ENCODE measurements at places on chromosomes 16 and 17. TPM values are rescaled to one million over a fixed set of nuclear protein-coding genes. Genes with fewer than 3 reads are reported as not detected.

DNA sequence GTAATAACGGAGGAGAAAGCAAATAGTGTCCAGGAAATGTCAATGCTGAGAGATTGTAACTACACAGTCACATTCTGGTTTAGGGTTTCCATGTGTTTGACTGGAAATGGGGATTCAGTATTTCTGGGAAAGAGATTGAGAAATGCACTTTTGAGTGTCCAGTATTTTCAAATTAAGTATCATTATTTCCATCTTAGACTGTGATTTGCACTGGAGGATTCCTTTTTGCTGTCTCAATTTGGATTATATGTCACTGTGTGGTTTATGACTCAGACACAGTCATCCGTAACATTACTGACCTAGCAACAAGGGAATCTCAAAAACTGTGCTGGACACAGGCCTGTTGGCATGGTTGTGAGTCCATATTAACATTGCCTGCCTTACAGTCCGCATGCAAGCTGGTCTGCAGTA, 681.4 kb downstream of the CDH11 start:
- DNase-seq = peak; percentile 99

Gene PMP22
- 23.6 TPM for total RNA-seq

DNA sequence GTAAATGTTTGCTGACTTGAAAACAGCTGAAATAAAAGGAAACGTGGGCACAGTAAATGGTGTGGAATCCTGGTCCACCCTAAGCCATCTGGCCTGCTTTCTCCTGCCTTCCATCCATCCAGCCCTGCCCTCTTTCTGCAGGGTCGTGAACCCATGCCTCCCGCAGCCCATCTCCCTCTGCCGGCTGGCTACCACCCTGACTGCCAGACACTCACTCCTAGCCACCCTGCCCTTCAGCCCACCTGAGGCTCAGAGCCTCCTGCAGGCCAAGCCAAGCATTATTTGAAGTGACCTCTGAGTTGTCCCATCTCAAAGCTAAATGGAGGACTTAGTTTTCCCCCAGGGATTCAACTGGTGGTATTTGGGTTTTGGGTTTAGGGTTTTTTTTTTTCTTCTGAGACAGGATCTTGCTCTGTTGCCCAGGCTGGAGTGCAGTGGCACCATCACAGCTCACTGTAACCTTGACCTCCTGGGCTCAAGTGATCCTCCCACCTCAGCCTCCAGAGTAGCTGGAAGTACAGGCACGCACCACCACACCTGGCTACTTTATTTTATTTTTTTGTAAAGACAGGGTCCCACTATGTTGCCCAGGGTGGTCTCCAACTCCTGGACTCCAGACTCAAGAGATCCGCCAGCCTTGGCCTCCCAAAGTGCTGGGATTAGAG, 8.4 kb downstream of the ZDHHC1 start:
- peak; percentile 38 for DNase-seq

DNA sequence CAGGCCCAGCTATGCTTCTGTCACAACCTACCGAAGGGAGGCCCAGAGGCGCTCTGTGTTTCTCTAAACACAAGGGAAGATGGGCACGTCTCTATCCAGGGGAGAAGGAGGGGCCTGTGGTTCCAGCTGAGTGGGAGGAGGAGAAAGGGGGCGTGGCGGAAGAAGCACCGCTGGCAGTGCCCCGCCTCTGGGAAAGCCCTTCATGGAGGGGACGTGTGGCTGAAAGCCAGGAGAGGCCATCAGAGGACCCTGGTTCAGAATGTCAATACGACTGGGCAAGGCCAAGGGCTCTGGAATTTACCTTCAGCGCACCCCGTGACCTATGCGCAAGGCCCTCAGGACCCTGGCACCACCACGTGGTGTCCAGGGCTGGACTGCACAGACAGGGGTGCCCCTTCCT, 12.3 kb upstream of the SLC38A8 start:
- DNase-seq = no peak

DNA sequence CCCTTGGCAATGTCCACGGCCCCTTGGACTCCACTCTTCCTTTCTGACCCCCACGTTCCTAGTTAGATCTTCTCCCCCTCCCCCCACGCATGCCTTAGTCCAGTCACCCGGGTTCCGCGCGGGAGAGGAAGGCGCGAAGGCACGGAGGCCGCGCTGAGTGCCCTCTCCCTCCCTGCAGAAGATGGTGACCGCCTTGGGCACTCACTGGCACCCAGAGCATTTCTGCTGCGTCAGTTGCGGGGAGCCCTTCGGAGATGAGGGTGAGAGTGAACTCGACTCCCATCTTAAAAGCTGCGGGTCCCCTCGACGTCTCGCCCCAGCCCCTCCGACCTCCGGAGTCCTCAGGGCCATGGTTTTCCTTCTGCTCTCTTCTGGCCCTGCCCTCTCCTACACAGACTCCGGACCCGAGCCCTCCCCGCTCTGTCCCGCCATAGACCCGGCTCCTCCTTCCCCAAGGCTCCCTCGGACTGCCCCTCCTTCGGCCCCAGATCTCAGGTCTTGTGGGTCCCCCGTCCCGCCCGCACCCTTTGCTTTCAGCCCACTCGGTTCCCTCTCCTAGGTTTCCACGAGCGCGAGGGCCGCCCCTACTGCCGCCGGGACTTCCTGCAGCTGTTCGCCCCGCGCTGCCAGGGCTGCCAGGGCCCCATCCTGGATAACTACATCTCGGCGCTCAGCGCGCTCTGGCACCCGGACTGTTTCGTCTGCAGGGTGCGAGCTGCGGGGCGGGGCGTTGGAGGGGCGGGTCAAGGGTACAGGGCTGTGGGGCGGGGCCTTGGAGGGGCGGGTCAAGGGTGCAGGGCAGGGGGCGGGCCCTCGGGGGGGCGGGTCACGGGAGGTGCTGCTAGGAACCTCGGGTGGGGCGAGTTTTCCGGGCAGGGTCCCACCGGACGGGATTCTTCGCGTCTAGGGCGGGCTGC, 4.6 kb downstream of the TGFB1I1 start:
- no peak for DNase-seq

DNA sequence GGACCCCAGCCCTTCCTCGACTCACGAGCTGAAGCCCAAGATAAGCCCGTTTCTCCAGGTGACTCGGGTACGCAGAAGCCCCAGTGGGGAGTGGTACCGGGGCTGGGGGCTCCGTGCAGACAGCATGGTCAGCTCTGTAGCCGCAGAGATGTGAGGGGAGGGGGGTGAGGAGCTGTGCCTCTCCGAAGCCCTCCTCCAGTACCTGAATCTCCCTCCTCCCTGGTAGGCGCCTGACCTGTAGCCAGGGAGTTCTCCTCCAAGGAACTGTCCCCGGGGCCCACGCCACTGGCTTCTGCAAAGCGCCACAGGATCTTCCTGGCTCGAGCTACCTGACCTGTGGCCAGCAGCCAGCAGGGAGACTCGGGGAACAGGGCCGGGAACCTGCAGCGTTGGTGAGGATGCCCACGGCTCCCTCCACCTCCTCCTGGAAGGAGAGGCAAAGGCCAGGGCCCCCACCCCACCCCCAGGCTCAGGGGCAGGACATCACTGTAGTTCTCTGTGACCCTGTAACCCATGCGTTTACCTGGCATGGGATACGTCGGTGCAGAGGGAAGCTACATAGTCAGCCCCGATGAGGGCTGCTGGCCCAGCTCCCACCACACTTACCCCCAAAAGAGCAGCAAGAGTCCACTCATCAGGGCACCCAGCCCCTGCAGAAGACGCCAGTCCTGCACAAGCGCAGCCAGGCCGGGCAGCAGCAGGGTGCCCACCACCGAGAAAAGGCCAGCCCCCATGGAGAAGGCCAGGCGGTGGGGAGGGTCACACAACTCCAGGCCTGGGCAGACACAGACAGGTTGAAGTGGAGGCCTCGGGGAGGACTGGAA, 1.7 kb downstream of the SLC22A31 start:
- no peak for DNase-seq

Gene PMFBP1
- 0.11 TPM for total RNA-seq

DNA sequence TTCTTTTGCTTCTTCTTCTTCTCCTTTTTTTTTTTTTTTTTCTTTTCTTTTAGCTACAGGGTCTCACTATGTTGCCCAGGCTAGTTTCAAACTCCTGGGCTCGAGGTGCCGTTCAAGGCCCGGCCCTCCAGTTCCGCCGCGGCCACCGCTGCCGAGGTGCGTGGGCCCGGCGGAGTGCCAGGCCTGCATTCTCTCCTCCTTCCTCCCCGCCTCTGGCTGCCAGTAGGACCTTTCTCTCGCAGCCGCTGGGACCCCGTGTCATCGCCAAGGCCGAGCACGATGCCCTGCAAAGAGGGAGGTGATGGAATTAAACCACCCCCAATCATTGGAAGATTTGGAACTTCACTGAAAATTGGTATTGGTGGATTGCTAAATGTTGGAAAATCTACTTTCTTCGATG, 195.8 kb downstream of the CDRT15L2 start:
- no peak for DNase-seq

DNA sequence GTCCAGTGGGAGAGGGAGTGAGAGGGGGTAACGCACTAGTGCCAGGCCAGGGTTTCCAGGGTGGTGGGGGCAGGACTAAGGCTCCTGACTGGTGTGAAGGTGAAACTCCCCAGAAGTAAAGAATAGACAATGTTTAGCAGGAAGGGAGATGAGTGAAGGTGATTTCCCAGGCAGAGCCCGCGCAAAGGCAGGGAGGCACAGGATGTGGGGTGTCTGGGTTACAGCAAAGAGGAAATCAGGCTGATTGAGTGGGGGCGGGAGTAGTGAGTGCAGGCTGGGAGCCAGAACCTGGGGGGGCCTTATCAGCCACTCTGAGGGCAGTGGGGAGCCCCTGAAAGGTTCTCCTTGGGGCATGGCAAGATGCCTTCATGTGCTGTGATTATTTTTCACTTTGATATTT, 167.5 kb downstream of the UTP18 start:
- no peak for DNase-seq

DNA sequence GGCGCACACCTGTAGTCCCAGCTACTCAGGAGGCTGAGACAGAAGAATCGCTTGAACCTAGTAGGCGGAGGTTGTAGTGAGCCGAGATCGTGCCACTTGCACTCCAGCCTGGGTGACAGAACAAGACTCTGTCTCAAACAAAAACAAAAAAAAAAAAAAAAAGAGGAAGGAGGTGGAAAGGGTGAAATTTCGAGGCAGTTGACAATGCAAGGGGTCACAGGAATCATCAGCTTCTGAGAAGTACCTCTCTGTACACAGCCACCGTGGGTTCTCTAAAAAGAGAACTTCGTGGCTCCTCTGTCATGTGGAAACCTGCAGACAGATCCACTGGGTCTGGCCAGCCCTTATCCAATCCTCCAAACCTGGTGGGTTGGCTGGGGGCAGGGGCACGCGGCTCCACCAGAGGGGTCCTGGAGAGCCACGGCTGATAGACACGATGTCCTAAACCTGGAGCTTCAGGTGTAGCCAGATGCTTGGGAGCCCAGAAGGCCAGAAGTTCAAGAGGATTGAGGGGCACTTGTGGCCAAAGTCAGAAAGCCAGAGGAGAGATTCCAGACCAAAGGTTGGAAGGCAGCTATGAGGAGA, 540 bp upstream of the CD300LF start:
- DNase-seq = no peak

Gene KRT40
- not detected for total RNA-seq

Gene GNG13
- total RNA-seq = not detected

- no peak for DNase-seq
These were observed 73.4 kb upstream of the TNRC6C start for GRCh38 chr17:77884967-77885641.

- peak; percentile 89 for DNase-seq
These were observed 9.1 kb downstream of the TIMP2 start for GRCh38 chr17:78915872-78916632.

Gene FGF11
- 23.8 TPM for total RNA-seq

Gene USP6
- total RNA-seq = not detected

GRCh38 chr16:17568239-17568638, 97.5 kb upstream of the XYLT1 start:
- no peak for DNase-seq

GRCh38 chr17:72467841-72468653, 347.2 kb downstream of the SOX9 start:
- DNase-seq = no peak

DNA sequence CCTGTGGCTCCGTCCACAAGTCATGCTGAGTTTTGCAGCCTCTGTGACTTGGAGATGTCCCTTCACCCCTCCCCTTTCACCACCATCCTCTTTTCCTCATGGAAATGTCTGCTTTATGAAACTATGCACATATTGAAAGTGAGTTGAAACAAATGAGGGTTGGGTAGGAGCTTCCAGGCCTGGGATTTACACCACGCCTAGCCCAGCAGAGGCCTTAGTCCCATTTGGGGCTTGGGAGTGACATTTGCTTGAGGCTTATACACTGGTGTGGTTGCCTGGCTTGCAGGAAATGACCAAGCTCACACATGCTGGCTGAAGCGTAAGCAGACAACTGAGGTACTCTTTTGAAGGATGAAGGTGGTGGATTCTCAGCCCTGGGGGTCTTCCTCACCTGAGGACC, 10.5 kb upstream of the SPNS1 start:
- no peak for DNase-seq

DNA sequence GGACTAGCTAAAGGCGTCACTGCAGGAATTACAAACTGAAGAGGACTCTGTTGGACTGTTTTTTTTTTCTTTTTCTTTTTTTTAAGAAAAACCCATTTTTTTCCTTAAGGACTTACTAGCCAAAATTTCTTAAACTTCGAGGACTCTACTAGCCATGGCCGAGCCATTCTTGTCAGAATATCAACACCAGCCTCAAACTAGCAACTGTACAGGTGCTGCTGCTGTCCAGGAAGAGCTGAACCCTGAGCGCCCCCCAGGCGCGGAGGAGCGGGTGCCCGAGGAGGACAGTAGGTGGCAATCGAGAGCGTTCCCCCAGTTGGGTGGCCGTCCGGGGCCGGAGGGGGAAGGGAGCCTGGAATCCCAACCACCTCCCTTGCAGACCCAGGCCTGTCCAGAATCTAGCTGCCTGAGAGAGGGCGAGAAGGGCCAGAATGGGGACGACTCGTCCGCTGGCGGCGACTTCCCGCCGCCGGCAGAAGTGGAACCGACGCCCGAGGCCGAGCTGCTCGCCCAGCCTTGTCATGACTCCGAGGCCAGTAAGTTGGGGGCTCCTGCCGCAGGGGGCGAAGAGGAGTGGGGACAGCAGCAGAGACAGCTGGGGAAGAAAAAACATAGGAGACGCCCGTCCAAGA, 878 bp downstream of the HEXIM1 start:
- DNase-seq = peak; percentile 83

- peak; percentile 19 for DNase-seq
These were observed 16.1 kb downstream of the TEKT5 start for GRCh38 chr16:10678655-10679054.

- DNase-seq = no peak
These were observed 1.5 kb upstream of the SUMO2 start for GRCh38 chr17:75183999-75184884.

Gene SPNS3
- not detected for total RNA-seq

- DNase-seq = no peak
These were observed 359.1 kb downstream of the SEC14L1 start for GRCh38 chr17:77499699-77500435.

GRCh38 chr16:48435318-48435680, 50.1 kb upstream of the SIAH1 start:
- DNase-seq = no peak

DNA sequence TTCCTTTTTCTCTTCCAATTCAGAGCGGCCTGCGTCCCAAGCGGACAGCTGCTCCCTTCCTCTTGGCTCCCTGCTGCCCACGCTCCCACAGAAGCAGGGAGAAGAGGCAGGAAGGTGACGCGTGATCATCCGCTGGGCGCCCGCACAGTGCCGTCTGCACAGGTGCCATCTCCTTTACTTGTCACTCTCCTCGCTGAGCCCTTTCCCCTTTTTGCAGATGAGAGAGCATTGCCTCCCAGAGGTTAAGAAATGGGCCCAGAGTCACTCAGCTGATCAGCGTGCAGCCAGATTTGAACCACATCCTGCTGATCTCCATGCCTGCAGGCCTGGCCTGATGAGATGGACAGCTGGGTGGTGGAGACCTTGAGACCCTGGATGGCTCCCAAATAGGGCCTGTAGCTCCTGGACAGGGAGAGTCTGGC, 299.8 kb downstream of the SEC14L1 start:
- peak; percentile 78 for DNase-seq

Gene KREMEN2
- 1.5 TPM for total RNA-seq
